Left renal cortex interstitium (tissue), 4 donors: ENCODE measurements at places on chromosomes 13 and 19. TPM values are rescaled to one million over a fixed set of nuclear protein-coding genes. Genes with fewer than 3 reads are reported as not detected.

GRCh38 chr13:79290595-79291244 lies 115.3 kb downstream of the RBM26 start:
- no peak for DNase-seq

GRCh38 chr13:24207841-24208667 lies 47.5 kb downstream of the SPATA13 start:
- DNase-seq: no peak

GRCh38 chr13:26539738-26540292 lies 17.7 kb upstream of the WASF3 start:
- DNase-seq: no peak

GRCh38 chr19:43672061-43672679 lies 2.2 kb upstream of the PLAUR start:
- no peak for DNase-seq

- no peak for DNase-seq
Measured at GRCh38 chr13:109743706-109744453, 42.5 kb downstream of the IRS2 start.

DNA sequence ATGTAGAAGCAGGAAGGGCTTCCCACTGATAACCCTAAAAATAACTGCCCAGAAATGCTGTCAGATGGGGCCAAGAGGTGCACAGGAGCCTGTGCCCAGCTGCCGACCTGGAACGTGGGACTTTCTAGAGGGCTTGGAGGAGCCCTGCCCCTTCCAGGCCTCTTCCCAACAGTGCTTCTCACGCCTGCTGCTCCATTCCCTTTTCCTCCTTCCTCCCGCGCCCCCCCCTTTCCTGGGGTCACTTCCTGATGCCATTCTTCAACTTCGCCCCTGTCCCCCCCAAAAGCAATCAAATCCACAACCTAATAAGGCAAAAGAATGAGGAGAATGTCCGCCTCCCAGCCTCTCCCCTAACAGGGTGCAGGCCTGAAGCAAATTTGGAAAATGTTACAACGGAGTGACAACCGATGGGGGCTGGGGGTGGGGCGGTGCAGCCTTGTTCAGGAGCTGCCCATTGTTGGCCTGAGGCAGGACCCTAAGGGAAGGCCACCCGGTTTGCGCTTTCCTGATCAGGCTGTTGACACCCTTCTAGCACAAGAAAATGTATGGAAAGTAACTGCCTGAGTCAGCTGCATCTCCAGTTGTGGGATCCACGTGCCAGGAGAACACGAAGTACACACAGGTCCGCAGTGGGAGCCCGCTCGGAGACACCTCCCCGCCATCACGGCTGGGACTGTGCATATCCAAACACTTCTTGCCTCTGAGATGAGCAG lies 18.7 kb downstream of the ACTN4 start:
- DNase-seq: no peak

The SLC25A30 gene
- polyA plus RNA-seq: 22.6 TPM

The ZNF724 gene
- 6.1 TPM for polyA plus RNA-seq

The KLF2 gene
- polyA plus RNA-seq: 26.3 TPM

The TEAD2 gene
- 122 TPM for polyA plus RNA-seq
